ENCODE measurements at places on chromosomes 3 and 15.

DNA sequence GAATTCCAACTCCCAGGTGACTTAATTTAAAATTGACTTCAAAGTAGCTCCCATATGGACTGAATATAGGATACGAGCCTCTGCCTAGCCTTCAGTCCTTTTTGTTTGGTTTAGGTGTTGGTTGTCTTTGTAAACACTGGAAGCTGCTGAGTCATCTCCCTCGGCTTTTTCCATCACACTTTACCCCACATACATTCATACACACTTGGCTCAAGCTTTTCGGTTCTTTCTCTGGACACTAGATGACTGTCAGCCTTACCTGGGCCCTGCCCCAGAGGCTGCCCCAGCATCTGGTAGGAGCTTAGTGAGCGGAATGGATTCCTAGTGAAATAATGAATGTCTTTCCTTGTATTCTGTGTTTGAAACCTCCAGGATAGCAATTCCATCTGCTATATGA, 201.5 kb upstream of the IL12A start:
- DNase-seq = no peak

DNA sequence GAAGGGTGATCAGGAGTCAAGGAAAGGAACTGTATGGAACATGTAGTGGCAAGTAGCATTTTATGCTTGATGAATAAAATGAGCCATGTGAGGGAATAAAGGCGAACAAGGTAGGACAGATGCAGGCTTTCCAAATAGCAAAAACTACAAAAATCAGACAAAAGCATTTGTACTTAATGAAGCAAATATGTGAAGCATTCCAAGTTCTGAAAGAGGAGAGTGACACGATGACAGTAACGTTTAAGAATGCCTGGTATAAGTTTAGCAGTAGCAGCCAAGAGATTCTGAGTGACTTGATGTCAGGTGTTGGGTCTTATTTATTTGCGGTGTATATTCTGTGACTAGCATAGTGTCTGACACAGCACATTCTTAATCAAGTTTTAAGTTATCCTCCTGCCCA, 408.2 kb upstream of the RASGRP1 start:
- no peak for DNase-seq

DNA sequence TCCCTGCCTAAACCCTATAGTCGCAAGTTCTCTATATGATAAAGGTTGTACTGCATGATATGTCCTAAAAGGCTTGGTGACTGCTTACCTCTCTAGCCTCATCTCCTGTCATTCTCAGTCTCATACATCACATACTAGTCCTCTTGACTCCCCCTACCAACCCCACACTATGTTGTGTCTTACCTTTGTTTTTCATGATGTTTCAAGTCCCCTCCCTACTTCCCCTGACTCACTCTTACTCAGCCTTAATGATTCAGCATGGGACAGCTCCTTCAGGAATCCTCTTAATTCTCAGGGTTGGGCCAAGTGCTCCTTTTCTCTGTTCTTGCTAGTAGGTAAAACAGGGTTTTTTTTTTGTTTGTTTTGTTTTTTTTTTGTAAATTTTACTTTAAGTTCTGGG, 49.6 kb downstream of the SLMAP start:
- peak; percentile 53 for DNase-seq

DNA sequence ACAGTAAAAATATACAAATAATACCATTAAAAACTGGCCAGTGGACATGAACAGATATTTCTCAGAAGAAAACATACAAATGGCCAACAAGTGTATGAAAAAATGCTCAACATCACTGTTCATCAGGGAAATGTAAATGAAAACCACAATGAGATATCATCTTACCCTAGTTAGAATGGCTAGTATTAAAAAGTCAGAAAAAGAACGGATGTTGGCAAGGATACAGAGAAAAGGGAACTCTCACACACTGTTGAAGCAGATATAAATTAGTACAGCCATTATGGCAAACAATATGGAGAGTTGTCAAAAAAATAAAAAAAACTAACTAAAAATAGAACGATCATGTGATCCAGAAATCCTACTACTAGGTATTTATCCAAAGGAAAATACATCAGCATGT, 222.7 kb upstream of the NAALADL2 start:
- DNase-seq = no peak

GRCh38 chr3:60730371-60730770, 520.9 kb downstream of the FHIT start:
- no peak for DNase-seq

- no peak for DNase-seq
These were observed 14.1 kb downstream of the BBS4 start for GRCh38 chr15:72700076-72700475.

DNA sequence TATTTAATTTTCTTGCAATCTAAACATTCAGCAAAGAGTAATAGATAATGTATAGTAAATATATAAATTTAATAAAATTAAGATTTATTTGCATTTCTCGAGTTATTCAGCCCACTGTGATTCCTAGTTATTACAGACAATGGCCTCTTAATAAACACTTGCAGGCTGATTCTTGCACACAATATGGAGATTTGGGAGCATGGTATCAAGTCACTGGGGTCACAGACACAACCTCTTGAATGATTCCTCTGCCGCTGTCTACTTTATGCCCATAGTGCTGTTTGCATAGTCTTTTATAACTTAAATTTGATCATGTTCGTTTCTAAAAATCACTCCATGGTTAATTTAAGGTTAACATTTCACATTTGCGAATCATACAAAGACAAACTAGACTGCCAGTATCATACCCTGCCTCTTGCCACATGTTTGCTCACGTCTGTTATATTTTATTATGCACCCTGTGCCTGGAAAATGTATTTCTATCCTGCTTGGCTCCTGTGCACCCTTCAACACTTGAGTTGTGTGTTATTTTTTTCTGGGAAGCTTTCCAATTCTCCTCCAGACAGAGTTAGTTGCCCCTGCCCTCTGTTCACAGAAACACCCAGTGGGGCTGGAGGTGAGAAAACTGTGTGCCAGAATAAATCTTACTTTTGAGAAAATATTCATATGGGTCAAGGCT, 206.3 kb upstream of the ROBO1 start:
- DNase-seq = no peak

DNA sequence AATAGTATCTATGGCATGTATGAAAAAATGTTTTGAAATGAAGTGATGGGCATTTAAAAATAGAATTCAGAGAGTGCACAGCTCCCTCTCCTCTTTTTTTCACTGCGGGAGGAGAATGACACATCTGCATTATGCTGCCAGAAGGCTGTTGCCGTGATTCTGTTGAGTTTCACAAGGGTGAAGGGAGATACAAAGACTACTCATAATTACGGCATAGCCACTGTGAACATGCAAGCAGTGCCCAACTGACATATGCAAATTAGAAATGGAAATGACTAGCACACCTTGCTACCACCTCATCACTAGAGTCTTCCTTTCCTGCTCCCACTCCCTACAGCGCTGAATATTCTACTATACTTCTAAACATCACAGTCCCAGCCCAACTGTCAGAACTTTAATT, 20.1 kb downstream of the IFT57 start:
- DNase-seq = no peak

DNA sequence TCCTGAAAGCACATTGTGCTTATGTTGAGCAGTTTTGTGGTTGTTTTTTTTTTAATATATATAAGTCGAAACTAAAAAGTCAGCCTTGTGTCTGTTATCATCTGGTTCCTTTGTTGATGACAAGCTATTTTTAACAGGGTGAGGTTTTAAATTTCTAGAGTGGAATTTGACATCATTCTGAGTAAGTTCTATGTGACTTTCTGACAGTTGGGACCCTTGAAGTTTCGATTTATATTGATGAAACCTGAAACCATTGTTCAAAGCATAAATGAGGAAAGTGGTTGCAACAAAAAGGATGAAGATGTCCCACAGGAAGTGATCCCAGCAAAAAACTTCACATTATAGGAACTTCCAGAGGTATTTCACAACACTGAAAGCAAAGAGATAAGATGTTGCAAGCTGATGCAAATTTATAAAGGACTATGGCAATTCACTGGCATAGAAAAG, 94.0 kb downstream of the CYP19A1 start:
- DNase-seq = peak; percentile 34

- DNase-seq = no peak
These were observed 1141.6 kb downstream of the IGSF11 start for GRCh38 chr3:117893001-117893400.

GRCh38 chr3:18919158-18919557, 229.2 kb upstream of the KCNH8 start:
- DNase-seq = no peak

DNA sequence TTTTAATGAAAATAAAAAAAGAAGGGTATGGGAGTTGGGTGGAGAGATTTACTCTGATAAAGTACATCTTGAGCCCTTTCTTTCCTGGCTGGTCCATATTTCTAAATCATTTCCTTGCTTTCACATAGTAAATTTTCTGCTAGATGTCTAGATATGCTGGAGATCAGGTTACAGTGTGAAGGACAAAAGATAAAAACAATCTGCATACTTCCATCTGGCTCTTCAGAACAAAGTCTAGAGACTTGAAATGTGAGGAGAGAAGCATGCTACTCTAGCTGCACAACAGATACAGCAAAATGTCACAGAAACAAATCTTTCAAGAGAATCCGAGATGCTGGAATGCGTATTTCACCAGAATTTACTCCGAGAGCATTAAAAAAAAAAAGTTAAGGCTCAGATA, 42.2 kb downstream of the FOXP1 start:
- no peak for DNase-seq

GRCh38 chr3:67357610-67358458, 296.6 kb downstream of the SUCLG2 start:
- peak; percentile 43 for DNase-seq

- DNase-seq = no peak
These were observed 7.1 kb upstream of the CNTN3 start for GRCh38 chr3:74621581-74621980.

GRCh38 chr3:72814308-72814707, 33.9 kb downstream of the SHQ1 start:
- DNase-seq = no peak

GRCh38 chr3:124843506-124844177, 43.5 kb downstream of the ITGB5 start:
- DNase-seq = no peak

DNA sequence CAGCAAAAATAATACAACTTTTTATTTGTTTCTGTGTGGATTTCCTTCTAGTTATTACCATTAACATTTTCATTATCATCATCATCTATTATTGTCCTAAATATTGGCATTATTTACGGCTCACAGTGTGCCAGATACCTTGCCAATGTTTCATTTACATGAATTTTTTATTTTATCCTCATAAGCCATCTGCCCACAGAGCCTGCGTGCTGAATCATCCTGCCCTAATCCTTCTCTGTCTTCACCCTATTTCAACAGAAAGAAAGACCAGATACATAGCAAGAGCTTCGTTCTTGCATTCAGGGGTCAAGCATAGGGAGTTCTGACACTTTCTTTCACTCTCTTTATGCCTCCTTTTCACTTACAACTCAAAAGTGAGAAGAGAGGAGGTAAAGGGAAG, 82.0 kb downstream of the KCNMB2 start:
- DNase-seq = no peak

DNA sequence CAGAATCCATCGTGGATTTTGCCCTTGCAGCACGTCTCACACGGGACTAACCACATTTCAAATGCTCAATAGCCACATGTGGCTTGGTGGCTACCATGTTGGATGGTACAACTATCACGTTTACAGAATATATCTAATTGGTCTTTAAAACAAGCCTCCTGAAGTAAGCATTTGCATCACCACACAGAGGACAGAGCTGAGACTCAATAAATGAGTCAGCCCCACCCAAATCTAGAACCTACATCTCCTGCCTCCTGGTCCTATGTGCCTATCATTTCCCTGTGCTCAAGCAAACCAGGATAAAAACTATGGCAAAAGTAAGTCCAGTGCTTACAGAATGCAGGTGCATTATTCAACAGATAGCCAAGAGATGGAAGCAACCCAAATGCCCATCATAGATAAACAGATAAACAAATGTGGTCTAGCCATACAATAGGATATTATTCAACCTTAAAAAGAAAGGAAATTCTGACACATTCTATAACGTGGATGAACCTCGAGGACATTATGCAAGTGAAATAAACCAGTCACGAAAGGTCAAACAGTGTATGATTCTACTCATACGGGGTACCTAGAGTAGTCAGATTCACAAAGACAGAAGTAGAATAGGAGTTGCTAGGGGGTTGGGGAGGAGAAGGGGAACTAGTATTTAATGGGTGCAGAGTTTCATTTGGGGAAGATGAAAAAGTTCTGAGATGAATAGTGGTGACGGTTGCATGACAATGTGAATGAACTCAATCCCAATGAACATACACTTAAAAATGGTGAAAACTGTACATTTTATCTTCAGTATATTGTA, 43.9 kb downstream of the SRGAP3 start:
- DNase-seq = peak; percentile 28

GRCh38 chr3:71579326-71579934, 4.1 kb downstream of the FOXP1 start:
- DNase-seq = no peak

GRCh38 chr3:37607604-37608003, 254.1 kb upstream of the CTDSPL start:
- no peak for DNase-seq

GRCh38 chr3:194740859-194741491, 55.3 kb downstream of the FAM43A start:
- DNase-seq = no peak

DNA sequence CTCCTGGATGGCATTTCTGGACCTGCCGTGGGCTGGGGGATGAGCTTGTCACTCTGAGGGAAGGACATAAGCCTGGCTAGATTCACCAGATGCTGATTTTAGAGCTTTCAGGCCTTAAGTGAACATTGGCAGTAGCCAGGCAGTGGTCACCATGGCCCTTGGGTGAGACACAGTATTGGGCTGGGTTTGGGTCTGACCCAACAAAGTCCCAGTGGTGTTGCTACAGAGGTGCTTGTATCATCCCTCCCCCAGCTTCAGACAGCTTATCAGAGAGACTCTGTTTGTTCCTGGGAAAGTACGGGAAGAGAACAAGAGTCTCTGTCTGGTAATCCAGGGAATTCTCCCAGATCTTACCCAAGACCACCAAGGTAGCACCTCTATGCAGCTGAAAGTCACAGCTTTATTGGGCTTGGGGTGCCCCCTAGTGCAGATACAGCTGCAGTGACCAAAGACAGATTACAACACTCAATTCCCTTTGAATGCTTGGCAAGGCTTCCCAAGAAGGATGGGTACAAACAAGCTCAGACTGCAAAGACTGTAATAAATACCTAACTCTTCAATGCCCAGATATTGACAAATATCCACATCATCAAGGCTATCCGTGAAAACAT, 9.8 kb upstream of the RUVBL1 start:
- DNase-seq = peak; percentile 69

- no peak for DNase-seq
These were observed 163.7 kb downstream of the MEIS2 start for GRCh38 chr15:36936613-36937012.

DNA sequence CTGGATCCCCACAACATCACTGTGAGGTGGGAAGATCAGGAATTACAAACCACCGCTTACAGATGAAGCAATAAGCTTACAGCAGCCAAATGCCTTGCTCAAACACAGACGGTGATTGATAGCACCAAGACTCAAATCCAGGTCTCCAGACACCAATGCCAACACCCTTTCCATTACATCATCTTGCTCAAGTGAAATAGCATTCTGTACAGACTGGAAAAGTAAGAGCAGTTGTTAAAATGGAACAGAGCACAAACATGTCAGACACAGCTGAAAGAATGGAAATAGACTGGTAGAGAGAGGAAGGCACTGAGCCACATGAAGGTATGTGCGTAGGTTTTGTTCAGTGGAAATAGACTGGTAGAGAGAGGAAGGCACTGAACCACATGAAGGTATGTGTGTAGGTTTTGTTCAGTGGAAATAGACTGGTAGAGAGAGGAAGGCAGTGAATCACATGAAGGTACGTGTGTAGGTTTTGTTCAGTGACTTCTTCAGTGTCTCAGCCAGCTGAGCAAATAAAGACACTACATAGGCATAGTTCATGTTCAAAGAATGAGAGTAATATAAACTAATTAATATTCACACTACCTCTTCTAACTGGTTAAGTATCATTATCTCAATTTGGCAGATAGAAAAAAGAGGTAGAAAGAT, 15.6 kb downstream of the CLDN1 start:
- no peak for DNase-seq
